Ecto neural progenitor cell (in vitro differentiated cells): ENCODE measurements at places on chromosomes 1 and 21.

DNA sequence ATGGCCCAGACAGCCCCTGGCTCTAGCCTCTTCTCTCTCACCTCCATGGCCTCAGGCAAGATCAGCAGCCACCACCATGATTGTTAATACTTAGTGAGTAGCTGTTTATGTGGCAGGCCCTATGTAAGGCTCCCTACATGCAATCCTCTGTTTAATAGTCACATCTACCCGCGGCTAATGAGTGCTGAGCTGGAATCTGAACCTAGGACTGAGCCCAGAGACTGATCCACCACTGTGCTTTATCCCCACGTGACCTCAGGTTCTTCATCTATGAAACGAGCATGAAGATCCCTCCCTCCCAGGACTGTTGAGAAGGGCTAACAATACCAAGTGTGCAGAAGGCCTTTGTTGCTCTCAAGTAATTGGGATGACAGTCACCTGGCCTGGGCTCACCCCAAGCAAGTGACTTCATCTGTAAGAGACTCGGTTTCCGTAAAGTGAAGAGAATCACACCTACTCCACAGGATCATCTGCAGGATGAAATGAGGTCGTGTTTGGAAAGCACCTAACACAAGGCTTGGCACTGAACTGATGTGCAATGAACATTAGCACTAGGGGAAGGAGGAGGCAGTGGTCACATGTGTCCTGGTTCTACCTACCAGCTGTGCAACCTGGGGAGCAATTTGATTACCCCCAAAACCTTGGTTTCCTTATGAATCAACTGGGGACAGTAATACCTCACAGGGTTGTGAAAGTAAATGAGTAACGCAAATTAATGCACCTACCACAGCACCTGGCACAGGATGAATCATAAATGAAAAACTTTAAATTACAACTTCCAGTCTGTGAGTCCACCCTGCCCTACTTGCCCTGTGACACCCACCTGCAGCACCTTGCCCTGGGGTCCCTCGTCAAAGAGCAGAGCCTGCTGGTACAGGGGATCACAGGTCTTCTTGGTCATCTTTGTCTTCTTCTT, 37.2 kb downstream of the RIMS3 start:
- DNase-seq, result no peak

DNA sequence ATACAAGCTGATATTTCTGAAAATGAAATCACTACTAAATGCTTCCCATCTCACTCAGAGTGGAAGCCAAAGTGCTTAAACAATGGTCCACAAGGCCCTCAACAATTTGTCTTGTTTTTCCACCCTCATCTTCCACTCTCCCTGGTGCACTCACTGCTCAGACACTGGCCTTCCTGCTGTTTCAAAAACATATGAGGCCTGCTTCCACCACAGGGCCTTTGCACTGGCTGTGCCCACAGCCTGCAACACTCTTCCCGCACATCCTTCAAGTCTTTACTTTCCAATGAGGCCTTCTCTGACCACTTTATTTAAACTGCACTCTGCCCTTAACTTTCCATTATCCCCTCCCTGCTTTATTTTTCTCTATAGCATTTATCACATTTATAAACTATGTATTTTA, 53.8 kb downstream of the SYNJ1 start:
- no peak for DNase-seq

DNA sequence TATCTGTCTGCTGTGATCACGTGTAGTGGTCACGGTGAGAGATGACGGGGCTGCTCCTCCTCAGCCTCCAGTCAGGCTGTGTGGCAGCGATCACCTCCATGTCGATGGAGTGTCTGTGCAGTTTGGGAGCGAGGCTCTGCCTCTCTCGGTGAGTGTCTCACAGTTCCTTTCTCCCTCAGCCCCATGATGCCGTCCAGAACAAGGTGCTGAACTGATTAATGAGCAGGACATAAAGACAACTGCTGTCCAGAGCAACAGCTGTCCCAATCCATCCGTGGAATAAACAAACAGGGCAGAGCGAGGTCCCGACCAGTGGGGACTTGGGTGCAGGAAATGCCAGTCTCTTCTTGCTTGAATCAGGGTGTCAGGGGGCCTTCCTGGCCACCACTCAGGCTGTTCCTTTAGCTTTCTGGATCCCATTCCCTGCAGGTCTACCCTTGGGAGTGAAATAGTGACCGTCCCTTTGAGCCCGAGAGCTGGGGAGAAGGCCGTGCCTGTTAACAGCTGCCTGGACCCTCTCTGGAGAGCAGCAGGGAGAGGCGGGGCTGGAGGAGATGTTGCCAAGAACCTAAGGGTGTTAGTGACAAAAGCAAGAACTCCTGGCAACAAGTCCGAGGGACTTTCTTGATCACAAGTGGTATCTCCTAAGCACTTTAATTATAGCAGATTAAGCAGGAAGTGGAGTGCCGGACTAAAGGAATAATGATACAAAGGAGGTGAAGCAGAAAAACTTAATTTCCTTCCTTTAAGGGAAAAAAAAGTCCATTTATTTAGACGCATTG, 443.9 kb downstream of the KIF26B start:
- DNase-seq, result no peak

- DNase-seq, result no peak
These were observed 1.3 kb upstream of the CD58 start for GRCh38 chr1:116572099-116572498.

GRCh38 chr1:74422421-74423292, 89.8 kb downstream of the LRRC53 start:
- no peak for DNase-seq
